ENCODE measurements at places on chromosomes 1 and 21.

- DNase-seq: no peak
These were observed 31.4 kb downstream of the LY9 start for GRCh38 chr1:160827418-160827817.

DNA sequence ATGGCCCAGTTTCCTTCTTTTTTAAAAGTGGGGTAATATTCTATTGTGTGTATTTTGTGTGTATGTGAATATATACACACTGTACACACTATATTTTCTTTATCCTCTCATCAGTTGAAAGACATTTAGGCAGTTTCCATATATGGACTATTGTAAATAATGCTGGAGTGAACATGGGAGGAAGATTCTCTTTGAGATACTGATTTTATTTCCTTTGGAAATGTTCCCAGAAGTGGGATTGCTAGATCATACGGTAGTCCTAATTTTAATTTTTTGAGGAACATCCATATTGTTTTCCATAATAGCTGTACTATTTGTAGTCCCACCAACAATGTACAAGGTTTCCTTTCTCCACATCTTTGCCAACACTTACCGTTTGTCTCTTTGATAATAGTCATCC lies 51.0 kb downstream of the F3 start:
- no peak for DNase-seq

- no peak for DNase-seq
These were observed 3.1 kb downstream of the CHD1L start for GRCh38 chr1:147245586-147246021.

GRCh38 chr1:217274927-217275654 lies 355.8 kb downstream of the GPATCH2 start:
- DNase-seq: no peak

GRCh38 chr1:230335861-230336522 lies 90.1 kb downstream of the PGBD5 start:
- DNase-seq: no peak

GRCh38 chr1:19360016-19360415 lies 47.9 kb downstream of the SLC66A1 start:
- DNase-seq: no peak

- no peak for DNase-seq
These were observed 165.5 kb downstream of the CLIC6 start for GRCh38 chr21:34834290-34834689.

DNA sequence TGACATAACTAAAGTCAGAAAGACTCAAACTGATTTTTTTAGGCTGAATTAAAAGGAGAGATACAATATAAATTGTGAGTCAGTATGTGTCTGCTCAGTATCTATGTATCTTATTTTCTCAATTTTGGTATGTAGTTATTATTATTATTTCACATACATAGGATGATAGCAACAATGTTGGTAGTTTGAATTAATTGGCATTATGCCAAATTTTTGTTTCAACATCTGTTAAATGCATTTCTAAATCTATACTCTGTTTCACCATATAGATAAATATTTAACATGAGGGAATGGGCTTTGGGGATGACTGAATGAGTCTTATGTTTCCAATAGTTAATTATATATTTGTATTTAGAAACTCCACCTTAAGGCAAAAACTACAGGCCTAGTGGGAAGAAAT lies 12.6 kb upstream of the HMCN1 start:
- DNase-seq: no peak

GRCh38 chr1:236089046-236089773 lies 24.3 kb upstream of the NID1 start:
- no peak for DNase-seq

- no peak for DNase-seq
These were observed 51.5 kb downstream of the FOXO6 start for GRCh38 chr1:41412748-41413147.

GRCh38 chr1:22815421-22816066 lies 104.9 kb downstream of the EPHB2 start:
- no peak for DNase-seq

DNA sequence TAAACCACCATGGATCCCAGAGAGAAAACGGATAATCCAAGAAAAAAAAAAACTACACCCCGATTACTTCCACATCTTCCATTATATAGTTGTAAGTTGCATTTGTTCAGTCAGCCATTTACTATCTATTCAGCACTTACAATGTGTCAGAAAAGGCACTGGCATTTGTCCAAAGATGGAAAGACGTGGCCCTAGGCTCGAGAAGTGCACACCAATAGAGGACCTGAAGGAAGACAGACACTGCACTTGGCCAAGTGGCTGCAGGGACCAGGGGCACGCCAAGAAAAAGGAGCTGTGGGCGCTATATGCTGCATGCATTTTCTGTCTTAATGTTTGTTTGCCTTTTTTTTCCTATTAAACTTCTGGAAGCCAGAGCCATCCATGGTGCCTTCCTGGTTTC lies 45.2 kb upstream of the LYST start:
- DNase-seq: no peak

- DNase-seq: no peak
These were observed 179.9 kb upstream of the ZC3H12A start for GRCh38 chr1:37294529-37294928.

DNA sequence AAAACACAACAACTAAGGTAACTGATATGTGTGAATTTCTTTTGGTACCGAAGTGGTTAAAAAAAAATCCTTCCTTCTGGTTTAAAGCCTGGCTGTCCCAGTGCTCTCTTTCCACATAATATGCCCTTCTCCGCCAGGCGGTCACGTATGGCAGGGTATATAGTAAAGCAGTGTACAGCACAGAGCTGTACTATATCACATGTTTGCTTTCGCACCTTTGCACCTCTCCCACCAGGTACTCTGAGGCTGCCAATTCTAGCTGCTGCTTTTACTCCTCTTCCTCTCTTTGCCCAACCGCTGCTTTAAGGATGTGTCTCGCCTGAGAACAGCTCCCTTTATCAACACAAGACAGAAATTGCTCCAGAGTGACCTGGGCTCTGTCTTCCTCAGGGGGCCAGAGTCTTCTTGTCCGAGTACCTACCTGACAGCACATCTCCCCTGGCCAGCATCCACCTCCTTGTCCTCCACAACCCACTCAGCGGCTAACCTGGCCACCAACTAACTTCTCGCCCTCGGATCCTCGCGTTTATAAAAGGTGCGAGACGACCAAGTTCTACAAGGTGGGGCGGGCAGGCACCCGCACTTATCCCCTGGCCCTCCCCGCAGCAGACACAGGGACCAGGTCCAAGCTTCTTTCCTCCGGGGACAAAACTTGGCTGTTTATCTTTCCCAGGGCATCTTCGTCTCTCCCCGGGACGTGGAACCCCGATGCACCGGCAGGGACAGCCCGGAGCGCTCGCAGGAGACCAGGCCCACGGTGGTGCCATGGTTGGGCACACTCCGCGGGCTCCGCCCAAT lies 1.6 kb downstream of the COLGALT2 start:
- DNase-seq: no peak

DNA sequence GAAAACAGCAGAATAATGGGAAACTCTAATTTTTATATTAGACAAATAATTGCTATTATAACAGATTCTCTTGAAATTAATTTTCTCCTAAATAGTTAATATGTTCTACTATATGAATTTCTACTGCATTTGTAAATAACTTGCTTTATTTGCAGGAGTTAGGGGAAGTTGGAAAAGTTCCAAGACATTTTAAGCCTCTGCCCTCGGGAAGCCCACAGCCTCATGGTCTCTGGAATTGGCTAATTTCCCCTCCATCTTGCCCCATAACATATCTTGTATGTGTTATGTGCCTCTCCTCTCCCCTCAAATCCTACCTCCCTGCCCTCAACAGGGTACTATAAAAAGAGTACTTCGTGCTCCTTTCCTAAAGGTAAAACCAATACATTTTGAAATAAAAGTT lies 271.4 kb upstream of the NR5A2 start:
- DNase-seq: no peak

GRCh38 chr1:154733621-154734020 lies 125.6 kb upstream of the ADAR start:
- no peak for DNase-seq

DNA sequence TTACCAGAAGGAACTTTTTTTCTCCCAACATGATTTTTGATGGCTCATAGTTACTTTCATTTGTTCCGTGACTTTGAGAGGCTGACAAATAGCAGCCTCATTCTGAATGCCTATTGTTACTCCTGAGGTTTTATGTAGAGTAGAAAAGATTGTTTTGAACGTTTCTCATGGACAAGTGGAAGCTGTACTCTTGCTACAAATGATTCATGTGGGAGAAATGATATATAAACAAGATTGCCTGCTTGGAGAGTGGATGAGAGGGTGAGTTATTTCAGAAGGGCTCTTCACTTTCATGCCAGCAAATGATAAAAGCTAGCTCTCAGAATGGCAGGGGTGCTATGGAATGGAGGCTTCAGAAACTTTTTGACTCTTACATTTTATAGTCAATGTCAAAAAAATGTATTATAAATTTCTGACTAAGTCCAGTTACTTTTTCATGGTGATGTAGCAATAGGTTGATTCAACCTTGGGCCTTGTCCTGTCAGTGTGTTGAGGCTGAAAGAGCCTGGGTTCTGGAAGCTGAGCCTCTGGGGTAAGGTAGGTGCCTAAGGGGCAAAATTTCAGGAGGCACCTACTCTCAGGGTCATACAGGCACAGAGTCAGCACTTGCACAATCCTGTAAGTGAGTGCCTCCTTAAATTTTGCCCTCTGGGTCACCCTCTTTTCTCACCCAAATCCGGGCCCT lies 19.4 kb downstream of the JUN start:
- no peak for DNase-seq

- DNase-seq: no peak
These were observed 53.9 kb downstream of the LAMC2 start for GRCh38 chr1:183239793-183240525.

GRCh38 chr1:203327684-203328457 lies 22.6 kb downstream of the BTG2 start:
- peak; percentile 84 for DNase-seq

Data from activated CD8-positive, alpha-beta memory T cell treated with anti-CD3 and anti-CD28 coated beads, Interleukin-2, amount 50 U/mL, for 48 hours (primary cell).